ENCODE measurements at places on chromosomes 2 and 18.

GRCh38 chr2:226730481-226730880 is 69.1 kb downstream of the IRS1 start:
- peak; percentile 45 for DNase-seq

GRCh38 chr2:171102802-171103201 is 57.9 kb downstream of the TLK1 start:
- DNase-seq: no peak

DNA sequence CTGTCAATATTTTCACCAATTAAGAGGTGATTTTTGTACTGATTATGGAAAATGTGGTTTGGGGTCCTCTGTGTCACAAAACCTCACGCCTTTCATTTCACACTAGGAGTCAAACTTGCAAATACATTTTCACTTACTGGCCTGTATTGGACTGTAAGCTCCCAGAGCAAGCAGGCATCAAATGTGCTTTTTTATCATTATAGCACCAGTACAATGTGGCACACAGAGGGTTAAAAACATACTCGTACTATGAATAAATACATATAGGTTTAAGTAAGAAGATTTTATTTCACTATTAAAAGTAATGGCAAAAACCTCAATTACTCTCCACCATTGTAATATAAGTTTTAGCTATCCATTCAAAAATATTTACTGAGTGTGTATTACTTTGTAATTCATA is 56.7 kb downstream of the ABCB11 start:
- no peak for DNase-seq

DNA sequence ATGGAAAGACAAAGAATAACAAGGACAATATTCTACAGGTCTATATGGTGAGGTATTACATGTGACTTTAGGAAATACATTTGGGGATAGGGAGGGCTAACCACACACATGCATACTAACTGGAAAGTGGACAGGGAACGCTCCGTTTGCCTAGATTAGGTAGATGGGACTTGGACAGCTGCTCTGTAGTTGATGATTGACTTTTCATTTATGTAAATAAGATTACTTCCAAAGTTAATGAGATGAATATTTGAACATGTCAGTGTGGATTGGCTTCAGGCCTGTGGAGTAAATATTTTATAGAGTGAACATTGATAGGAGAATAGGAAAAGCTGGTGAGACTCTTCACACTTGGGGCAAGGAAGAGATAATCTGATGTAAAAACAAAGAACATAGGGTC is 142.0 kb downstream of the NCK2 start:
- DNase-seq: no peak

GRCh38 chr2:208099682-208100470 is 24.4 kb downstream of the CRYGD start:
- no peak for DNase-seq

DNA sequence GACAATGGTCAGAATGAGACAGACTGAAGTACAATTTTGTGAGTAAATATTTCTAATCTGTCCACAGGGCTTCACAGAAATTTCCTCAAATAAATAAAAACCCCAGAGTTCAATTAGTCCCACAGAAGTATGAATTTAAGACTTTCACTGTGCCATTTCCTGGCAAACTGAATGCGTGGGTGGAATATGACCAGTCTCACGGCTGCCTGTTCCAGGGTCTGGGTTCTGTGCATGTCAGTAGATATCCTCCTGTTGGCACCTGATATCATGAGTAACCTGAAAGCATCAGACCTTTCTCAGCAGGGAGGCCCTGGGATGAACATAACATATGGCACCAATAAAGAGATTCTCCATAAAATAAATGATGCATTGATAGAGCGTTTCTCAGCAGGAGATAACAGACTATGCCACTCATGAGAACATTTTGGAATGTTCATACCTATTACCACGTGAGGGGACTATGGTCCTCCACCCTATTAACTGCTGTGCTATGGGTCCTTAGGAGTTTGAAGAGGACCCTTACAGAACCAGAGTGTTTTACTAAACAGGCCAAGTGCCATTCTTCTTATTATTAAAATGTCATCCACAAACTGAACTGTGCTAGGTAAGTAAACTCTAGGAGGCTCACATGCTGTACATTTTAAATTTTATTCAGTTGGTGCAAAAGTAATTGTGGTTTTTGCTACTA is 10.6 kb upstream of the MALL start:
- no peak for DNase-seq

GRCh38 chr2:205408696-205409095 is 273.6 kb upstream of the NRP2 start:
- DNase-seq: no peak

GRCh38 chr2:145569108-145569507 is 1049.2 kb upstream of the ZEB2 start:
- DNase-seq: no peak

DNA sequence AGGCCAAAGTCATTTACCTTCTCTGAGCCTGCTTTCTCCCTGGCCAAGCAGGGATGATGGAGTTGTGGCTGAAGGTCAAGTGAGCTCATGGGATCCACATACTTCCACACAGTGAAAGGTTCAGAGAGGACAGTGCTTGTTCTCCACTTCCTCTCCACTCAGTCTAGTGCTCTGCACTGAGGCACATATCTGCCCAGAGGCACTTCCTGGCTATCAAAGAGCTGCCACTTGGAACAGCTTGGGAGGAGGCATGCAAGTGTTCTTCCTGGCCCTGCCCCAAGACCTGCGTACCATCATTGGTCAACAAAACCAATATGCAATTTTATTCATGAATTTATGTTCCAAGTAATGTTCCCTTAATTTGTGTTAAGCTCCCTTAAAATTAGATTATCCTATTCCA is 71.9 kb downstream of the RNF152 start:
- DNase-seq: peak; percentile 86

DNA sequence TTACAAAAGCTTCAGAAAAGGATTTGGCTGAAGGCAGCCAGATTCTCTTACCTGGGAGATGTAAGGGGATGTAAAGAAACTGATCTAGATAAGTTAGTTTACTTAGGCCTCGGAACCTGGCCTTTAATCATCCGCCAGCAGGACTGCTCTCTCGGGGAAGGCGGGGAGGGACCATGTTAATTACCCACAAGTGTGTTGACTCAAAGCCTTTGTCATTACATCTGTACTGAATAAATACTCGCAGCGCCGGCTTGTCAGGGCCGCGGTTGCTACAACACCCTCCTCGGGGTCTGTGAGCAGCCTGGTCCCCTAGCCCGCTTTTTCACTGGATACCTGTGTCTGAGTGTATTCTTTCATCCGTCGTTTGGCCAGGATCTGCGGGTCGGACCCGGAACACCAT is 6.7 kb downstream of the CHMP3 start:
- no peak for DNase-seq

GRCh38 chr2:106537047-106537446 is 49.9 kb downstream of the CD8B2 start:
- no peak for DNase-seq

DNA sequence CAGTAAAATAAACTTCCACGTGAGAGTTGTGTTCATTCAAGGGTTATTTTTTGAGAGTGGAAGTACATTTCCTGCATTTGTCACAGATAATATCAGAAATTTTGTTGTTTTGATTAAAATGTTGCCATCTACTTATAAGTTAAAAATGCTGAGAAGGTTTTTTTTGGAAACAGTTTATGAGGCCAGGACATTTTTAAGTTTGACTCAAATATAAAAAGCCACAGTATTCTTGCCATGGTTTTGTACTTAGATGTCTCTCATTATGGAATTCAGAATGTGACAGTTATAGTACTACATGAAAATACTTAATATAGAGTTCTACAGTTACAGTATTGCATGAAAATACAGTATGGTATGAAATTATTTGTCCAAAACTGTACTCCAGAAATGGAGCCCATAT is 44.1 kb downstream of the PDK1 start:
- no peak for DNase-seq

GRCh38 chr18:22711192-22711685 is 221.9 kb upstream of the RBBP8 start:
- DNase-seq: peak; percentile 40

DNA sequence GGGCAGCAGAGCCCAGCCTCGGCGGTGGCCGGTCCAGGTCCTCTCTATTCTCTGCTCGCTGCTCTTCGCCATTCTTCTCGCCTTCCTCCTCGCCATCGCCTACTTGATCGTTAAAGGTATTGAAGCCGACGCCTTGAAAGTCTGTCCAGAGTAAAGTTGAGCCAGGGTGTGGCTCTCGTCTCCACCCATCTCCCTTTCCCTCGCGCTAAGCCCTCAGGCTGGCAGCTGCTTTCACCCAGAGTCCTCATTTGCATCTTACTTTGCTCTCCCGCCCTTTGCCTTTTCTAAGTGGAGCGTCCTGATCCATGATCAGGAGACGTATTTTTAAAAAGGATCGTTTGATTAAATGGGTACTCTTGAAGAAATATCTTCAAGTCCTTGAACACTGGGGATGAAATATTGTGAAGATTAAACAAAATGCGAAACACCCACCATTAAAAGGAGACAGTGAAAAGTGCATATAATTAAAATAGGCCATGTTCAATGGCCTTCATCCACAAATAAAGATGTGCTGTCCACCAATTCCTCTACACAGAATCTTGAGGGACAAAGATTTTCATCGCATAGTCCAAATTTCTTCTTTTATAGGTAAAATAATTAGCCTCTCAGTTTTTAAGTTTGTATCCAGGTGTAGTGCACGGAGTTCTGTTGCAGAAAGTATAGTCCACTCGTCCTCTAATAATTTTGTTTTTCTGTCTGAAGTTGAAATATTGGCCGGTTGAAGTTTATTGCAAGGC is 657 bp downstream of the ARL6IP6 start:
- peak; percentile 86 for DNase-seq

DNA sequence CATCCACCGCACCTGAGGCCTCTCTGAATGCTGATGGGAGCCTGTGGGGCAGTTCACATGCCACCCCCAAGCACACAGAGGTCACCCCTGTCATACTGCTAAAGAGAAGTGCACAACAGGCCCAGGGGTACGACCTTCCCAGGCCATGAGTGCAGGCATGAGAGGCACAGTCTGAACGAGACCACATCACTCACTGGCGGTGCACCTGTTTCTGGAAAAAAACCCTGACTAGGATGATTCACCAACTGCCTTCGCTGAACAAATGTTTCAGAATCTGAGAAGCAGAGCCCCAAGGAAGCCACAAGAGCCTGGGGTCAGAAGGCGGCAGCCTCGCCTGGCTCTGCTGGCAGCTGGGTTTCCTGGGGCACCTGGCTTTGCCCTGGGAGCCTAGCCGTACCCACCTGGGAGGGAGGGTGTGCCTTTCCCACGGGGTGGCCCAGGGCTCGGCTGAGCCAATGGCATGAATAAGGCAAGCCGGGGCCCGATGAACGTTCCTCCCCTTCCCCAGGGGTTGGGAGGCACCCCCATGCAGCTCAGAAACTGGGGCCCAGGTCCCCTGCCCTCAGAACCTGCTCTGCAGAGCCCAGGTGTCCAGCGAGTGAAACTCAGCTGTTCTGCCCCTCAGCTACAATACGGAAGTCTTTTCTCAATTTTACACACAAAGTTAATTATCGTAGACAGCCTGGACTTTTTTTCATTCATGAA is 73.8 kb downstream of the HDAC4 start:
- peak; percentile 64 for DNase-seq

- DNase-seq: no peak
These were observed 232.9 kb upstream of the BOD1L2 start for GRCh38 chr18:56913941-56914340.

DNA sequence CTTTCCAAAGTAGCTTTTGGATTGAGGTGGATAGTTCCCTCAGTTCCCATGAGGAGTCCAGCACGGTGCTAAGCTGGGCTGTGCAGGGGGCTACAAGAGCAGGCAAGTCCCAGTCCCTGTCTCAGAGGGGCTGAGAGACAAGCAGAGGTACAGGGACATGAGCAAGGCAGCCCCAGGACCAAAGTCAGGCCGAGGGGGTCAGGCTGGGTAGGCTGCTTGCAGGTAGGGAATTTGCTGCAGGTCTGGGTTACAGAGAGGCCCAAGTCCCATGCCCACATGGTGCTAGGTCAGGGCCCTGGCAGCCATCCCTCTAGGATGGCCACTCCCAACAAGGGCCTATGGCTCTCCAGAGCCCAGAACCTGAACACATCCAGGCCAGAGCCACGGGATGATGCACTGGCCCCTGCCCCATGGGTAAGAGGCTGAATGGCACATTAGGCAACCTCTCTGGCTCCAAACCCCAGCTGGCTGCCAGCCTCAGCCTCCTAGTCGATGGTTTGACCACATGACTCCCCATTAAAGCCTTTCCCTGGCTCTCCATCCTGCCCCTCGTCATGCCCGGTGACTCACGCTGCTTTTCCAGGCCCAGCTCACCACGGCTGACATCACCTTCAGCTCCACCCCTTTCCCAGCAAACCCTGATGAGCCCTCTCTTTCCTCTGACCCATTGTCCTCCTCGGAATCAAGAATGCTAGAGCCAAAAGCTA is 83.7 kb downstream of the SDC1 start:
- peak; percentile 94 for DNase-seq

DNA sequence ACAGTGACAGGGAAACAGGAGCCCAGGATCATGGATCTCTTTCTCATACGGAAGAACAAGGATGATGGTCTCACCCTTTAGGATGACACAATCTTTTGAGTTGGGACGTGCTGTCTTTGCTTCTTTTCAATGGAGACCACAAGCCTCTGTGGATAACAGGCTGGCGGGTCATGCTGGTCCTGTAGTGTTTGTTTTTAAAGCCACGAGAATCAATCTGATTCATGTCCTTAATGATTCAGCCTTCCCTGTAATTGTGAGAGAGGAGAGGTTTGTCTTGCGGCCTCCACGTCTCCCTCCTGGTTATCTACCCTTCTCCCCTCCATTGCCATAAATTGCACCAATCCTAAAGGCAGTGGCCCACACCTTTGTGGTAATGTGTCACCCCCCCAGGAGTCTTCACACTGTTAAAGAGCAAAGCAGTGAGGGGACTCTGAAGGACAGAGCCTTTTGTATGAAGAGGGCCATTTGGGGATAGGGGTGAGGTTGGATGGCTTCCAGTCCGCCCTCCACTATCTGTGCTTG is 87.7 kb upstream of the TGFA start:
- peak; percentile 39 for DNase-seq

GRCh38 chr2:163949693-163950092 is 213.9 kb upstream of the FIGN start:
- DNase-seq: no peak

GRCh38 chr18:11147371-11147951 is 1.9 kb downstream of the PIEZO2 start:
- no peak for DNase-seq

DNA sequence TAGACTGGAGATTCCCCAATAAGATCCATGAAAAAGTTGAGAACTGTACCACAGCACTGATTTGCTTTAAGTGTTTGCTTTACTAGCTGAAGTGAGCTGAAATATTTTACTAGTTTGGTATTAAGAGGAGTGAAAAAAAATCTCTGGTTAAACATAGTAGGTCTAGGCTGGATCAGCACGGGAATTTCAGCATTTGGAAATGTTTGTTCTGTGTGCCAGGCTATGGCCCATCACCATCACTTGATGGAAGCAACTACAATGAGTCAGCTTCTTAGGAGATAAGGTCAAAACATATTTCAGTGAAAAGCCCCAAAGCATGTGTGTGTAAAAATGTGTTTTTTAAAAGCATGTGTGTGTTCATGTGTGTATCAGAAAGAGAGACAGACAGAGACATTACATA is 131.4 kb upstream of the DNMT3A start:
- no peak for DNase-seq

- no peak for DNase-seq
These were observed 72.6 kb upstream of the ZNF532 start for GRCh38 chr18:58792086-58792485.

All from RPMI7951 (cell line).